Caco-2 (cell line): ENCODE measurements at places on chromosomes 12 and 14. TPM values are rescaled to one million over a fixed set of nuclear protein-coding genes. Genes with fewer than 3 reads are reported as not detected.

- H3K4me1 ChIP-seq = no peaks in the 10 kb centered on the region
- no peak overlapping the region for H3K27ac ChIP-seq
- no peaks in the 10 kb centered on the region for H3K27me3 ChIP-seq
Measured at GRCh38 chr12:29883941-29884554, 100.3 kb upstream of the TMTC1 start.

DNA sequence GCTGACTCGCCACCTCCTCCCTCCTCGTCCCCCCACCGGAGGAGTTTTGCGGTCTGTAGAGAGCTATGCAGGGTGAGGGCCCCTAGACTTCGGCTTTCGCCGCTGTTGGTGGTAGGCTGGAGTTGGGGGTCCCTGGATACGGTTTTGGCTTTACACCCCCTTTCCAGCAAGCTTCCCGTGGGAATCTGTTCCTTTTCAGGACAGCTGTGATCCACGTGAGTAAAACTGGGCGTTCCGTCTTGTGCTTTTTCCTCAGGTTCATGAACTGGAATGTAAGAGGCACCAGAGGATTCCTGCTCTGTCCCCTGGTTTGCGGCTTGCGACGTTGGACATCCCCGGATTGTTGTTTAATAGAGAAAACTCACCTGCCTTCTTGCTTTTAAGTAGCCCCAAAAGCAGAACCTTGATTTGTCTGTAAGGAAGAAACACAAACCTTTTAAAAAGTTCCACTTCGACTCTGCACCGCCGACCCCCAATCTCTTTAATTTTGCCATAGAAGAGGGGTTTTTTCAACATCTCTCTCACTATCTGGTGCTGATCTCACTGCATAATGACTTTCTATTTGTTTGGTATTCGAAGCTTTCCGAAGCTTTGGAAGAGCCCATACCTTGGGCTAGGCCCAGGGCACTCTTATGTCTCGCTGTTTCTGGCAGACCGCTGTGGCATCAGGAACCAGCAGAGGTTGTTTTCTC lies 490 bp downstream of the PRORP start:
- H3K4me1 ChIP-seq = no peaks in the 10 kb centered on the region
- no peaks in the 10 kb centered on the region for H3K36me3 ChIP-seq
- no peak for DNase-seq

GRCh38 chr12:106001837-106002218 lies 136.9 kb downstream of the NUAK1 start:
- no peak overlapping the region for H3K27ac ChIP-seq
- no peak overlapping the region for H3K4me3 ChIP-seq
- no peak for DNase-seq
- H3K36me3 ChIP-seq = no peaks in the 10 kb centered on the region
- peaks cover 29% of the 10 kb centered on the region for H3K4me1 ChIP-seq

DNA sequence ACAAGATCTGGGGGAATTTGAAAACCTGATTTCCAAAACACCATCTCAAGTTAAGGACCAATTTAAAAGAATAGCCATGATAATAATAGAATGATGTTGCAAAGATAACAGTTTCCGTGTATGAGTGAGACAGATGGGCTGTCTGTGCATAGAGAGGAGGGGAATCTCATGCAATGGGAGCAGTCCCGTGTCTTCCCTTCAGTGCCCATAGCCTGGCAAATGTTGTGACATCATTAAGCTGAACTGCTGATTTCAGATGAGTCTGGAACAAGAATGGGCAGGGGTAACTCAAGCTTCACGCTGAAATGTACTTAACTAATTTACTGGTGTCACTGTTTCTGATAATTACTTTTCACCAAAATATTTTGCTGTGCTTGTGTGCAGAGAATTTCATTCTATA lies 454.0 kb downstream of the FOXG1 start:
- no peaks in the 10 kb centered on the region for H3K36me3 ChIP-seq
- H3K27ac ChIP-seq = no peak overlapping the region
- H3K4me1 ChIP-seq = no peaks in the 10 kb centered on the region
- H3K4me3 ChIP-seq = no peak overlapping the region
- no peak for DNase-seq
- H3K27me3 ChIP-seq = no peaks in the 10 kb centered on the region

DNA sequence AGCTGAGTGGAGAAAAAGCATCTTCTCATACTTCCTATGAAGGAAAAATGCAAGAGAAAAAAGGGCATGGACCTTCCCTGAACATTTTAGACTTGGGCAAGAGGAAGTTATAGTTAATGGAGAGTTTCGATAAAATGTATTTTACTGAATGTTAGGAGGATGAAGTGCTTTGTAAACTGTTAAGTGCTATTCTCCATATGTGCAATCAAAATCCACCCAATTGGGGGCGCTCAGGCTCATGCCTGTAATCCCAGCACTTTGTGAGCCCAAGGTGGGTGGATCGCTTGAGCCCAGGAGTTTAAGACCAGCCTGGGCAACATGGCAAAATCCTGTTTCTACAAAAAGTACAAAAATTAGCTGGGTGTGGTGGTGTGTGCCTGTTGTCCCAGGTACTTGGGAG lies 1.9 kb upstream of the CNPY2 start:
- peaks cover 4% of the 10 kb centered on the region; the same call in 1 of the 2 replicates for H3K4me1 ChIP-seq
- no peak for DNase-seq
- H3K36me3 ChIP-seq = no peaks in the 10 kb centered on the region
- H3K27ac ChIP-seq = no peak overlapping the region
- H3K4me3 ChIP-seq = no peak overlapping the region

DNA sequence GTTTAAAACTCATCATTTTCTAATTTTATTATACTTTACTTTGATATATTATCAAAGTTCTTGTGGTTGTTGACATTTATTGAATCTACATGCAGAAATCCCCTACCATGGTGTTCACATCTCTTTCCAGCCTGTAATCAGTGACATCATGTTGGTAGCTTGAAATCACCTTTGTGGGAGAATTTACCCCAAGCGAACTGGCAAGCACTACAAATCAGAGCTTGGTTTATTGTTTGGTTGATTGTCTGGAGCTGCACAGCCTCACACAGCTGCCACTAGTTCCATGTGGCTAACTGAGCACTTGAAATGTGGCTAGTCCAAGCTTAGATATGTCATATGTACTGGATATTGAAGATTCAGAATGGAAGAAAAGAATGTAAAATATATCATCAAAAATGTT lies 15.4 kb upstream of the KRT5 start:
- peaks cover 10% of the 10 kb centered on the region for H3K4me1 ChIP-seq
- no peak overlapping the region for H3K27ac ChIP-seq
- DNase-seq = no peak
- H3K27me3 ChIP-seq = no peaks in the 10 kb centered on the region
- no peak overlapping the region for H3K4me3 ChIP-seq

PTMS gene
- total RNA-seq = 264 and 285 TPM in 2 replicates

CACNA2D4 gene
- 2.0 and 2.2 TPM in 2 replicates for total RNA-seq

- H3K36me3 ChIP-seq = no peaks in the 10 kb centered on the region
- no peak overlapping the region for H3K4me3 ChIP-seq
- 0 out of 2 replicates have a peak, but pooled peaks cover 4% of the 10 kb centered on the region for H3K4me1 ChIP-seq
- H3K27me3 ChIP-seq = no peaks in the 10 kb centered on the region
- peak overlapping the region; percentile 28 for H3K27ac ChIP-seq
Measured at GRCh38 chr12:93722835-93723567, 45.8 kb downstream of the CRADD start.
